PC-9 (cell line): ENCODE measurements at places on chromosomes 5 and 9. TPM values are rescaled to one million over a fixed set of nuclear protein-coding genes. Genes with fewer than 3 reads are reported as not detected.
A peak's percentile ranks its signal among the peaks of the same experiment; 100 is the strongest.

CCDC152 gene
- total RNA-seq, result 0.25 and 0.26 TPM in 2 replicates

HACD4 gene
- 2.4 and 4.5 TPM in 2 replicates for total RNA-seq

DNA sequence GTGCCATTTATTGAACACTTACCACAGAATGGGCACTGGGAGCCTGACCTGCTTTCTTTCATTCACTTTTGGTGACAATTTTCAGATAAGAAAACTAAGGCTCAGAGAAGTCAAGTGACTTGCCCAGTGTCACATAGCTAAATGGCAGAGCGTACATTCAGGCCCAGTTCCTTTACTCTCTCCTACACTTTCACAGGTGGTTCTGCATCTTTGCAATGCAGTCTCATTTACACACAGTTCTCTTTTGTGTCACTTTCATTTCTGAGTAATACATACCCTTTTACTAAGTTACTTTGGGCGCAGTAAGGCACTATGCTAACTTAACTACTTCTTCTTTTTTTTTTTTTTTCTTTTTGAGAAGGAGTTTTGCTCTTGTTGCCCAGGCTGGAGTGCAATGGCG is 8.3 kb downstream of the NFIL3 start:
- H3K4me1 ChIP-seq, result peaks cover 55% of the 10 kb centered on the region
- peaks cover 7% of the 10 kb centered on the region for H3K36me3 ChIP-seq

GRCh38 chr9:98686961-98687855 is 21.5 kb downstream of the GABBR2 start:
- H3K4me3 ChIP-seq, result no peak overlapping the region
- no peaks in the 10 kb centered on the region for H3K36me3 ChIP-seq
- peaks cover 41% of the 10 kb centered on the region for H3K4me1 ChIP-seq
- peak; percentile 95 for DNase-seq
- peak overlapping the region; percentile 94 for H3K27ac ChIP-seq
- no peaks in the 10 kb centered on the region for H3K27me3 ChIP-seq

DNA sequence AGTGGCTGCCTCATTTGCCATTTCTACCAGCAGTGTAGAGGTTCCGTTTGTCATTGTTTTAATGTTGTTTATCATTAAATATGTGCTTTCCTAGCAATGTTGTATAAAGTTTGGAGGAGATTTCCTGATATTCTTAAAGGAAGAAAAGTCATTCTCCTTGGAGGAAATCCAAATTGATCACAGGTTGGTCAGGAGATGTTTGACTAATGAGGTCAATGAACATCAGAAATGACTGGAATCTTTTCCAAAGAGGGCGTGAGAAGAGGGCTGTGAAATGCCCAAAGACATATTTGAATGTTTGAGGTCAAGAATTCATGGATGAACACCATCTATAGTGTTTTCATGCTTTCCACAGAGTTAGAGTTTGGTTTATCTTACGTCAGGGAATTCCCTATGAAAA is 471.3 kb downstream of the MAT2B start:
- no peak overlapping the region for H3K4me3 ChIP-seq
- no peak overlapping the region for H3K27ac ChIP-seq
- no peaks in the 10 kb centered on the region for H3K27me3 ChIP-seq
- no peaks in the 10 kb centered on the region for H3K4me1 ChIP-seq
- no peak for DNase-seq
- no peaks in the 10 kb centered on the region for H3K36me3 ChIP-seq

- peaks cover 54% of the 10 kb centered on the region for H3K4me1 ChIP-seq
- H3K27me3 ChIP-seq, result no peaks in the 10 kb centered on the region
Measured at GRCh38 chr5:61298066-61298465, 34.0 kb upstream of the ZSWIM6 start.

DNA sequence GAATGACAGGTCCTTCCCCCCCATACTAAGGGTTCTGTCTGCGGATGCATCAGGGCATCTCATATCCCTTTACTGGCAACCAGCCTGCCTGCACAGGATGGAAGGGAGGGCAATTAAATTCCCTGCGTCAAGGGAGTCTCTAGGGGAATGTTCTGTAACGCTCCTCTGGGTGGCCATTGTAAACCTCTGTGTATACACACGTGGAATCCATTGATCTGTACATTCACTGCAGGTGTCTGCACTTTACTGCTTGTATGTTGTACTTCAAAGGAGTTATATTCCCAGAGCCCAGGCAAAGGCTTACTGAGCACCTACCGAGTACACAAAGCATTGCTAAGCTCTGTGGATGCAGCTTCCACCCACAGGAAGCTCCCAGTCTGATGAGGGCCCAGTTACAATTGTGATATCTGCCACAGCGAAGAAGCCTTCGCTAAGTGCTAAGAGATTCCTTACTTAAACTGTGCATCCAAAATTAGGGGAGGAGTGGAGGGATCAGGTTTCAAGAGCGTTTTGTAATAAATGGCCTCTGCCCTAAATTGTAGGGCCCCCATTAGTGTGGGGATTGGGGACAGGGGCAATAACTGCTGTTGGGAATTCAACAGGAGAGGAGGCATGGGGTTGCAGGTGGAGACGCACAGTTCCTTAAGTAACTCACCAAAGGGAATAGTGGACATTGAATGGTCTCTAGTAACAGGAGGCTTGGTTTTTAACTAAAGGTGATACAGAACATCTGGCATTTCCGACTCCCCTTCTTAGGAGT is 1.5 kb upstream of the RETREG1 start:
- no peak overlapping the region for H3K27ac ChIP-seq
- H3K4me3 ChIP-seq, result no peak overlapping the region
- no peaks in the 10 kb centered on the region for H3K36me3 ChIP-seq
- H3K27me3 ChIP-seq, result peaks cover 70% of the 10 kb centered on the region

DNA sequence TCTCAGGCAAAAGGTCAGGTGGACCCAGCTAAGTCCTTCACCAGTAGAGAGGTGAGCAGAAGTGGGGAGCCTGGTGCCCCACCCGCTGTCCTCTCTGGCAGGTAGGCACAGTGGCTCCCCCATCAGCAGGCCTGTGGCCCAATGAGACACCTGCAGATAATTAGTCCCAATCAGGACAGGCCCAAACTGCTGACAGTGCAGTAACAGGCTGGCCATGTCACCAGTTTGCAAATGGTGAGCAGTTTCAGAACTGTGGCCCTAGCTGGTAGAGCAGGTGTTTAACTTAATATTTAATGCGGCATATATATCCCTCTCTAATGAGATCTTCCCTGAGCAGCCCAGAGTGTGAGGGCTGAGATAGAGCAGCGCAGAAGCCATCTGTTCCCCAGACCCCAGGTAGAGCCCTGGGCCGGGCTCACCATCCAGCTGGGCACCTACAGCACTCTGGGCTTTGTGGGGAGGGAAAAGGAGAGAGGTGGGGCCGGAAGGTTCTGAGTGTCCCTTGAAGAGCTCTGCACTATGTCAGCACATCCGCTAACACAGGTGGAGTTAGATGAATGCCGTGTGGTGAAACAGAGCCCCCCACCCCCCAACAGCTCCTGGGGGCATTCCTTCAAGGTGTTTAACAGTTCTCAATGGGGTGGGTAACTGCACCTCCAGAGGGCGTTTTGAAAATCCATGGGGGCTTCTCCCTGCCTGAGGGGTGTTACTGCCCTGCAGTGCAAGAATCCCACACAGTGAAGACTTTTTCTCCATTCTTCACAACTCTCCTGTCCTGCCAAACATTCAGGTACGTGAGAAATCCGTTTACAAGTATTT is 120.5 kb downstream of the PAX5 start:
- 0 out of 2 replicates have a peak, but pooled peaks cover 3% of the 10 kb centered on the region for H3K4me1 ChIP-seq
- H3K27me3 ChIP-seq, result peaks cover 17% of the 10 kb centered on the region; the same call in 1 of the 2 replicates
- H3K36me3 ChIP-seq, result no peaks in the 10 kb centered on the region
- H3K27ac ChIP-seq, result no peak overlapping the region
- no peak overlapping the region for H3K4me3 ChIP-seq
- DNase-seq, result no peak

DNA sequence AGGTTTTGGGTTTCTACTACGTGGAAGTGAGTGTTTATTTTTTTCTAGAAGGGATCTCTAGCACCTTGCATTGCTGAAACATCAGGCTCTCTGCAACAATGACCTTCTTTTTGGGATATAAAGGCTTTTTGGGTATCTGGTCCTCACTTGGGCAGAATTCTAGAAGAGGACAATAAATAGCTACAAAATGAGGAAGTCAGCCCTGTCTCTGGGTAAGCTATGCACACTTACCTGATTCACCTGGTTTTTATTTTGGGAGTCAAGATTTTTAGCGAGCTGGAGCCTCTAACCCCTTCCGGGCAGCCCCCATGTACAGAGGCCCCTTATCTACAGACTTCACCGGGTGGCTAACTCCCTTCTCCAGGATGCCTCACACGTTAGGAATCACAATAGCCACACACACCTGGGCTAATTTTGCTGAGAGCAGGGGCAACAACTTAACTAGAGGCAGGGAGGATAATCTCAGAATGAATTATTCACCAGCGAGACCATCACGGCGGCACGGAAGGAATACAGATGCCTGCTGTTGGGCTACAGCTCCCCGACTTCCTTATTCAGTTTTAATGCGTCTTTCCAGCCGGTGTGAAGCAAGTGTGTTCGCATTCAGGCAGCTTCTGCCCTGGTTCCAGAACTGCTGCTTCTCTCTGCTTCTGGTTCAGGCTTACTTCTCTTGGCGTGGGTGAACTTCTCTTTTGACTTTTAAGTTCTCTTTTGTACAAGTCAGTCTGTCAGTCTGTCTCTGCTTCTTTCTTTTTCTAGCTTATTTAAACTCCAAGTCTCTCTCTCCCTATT is 341.0 kb upstream of the PANK3 start:
- no peak overlapping the region for H3K27ac ChIP-seq
- H3K4me3 ChIP-seq, result no peak overlapping the region
- no peaks in the 10 kb centered on the region for H3K36me3 ChIP-seq
- peaks cover 93% of the 10 kb centered on the region for H3K27me3 ChIP-seq
- DNase-seq, result no peak
